ENCODE measurements at places on chromosomes 7 and 10. TPM values are rescaled to one million over a fixed set of nuclear protein-coding genes. Genes with fewer than 3 reads are reported as not detected.

DNA sequence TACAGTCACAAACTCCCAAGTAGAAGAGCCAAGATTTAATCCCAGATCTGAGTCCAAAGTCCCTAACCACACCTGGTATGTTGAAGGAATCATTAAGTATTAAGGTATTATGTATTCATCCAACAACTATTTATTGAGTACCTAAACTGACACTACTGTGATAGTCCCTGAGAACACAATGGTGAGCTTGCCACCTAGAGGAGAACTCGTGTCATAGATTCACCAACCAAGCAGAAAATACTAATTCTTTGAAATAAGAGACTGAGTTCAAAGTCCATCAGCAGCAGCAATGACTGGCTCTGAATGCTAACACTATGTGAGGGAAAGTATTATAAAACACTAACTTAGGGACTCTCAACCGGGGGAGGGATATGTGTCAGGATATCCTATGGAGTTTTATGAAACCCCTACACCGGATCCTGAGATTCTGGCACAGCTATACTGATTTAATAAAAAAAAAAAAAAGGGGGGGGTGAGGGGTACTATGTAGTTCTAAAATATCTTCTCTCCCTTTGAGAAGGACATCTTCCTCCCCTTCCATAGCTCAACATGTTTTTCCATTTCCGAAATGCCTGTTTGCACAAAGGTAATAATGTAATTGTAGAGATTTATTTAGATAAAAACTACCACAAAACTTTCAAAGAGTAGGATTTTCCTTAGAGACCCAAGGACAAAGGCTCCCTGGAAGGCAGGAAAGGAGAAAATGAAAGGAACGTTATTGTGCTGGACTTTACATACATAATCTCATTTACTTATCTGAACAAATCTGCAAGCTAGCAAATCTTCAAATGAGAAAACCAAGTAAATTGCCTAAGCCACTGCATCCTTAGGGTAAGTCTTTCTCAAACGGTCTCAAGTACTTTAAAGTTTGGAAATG lies 1.6 kb downstream of the NCOA4 start:
- DNase-seq, result peak; percentile 84

DNA sequence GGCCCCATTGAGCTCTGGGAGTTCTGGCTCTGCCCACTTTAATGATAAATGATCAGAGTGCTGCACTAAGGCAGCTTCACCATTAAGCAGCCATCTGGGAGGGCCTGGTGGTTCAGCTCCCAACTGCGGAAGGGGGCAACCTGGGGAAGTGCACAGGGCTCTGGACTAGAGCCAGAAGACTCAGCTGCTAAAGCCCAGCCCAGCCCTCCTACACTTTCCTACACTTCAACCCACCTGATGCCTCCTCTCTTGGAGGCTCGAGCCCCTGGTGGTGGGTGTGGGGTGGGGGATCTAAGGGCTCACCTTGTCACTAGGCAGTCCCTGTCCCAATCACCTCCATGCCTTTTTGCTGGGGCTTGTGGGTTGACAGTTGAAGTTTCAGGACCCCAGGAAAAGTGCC lies 60.6 kb upstream of the ANTXRL start:
- DNase-seq, result no peak

GRCh38 chr10:45034301-45034700 lies 33.6 kb downstream of the ZNF22 start:
- DNase-seq, result no peak

DNA sequence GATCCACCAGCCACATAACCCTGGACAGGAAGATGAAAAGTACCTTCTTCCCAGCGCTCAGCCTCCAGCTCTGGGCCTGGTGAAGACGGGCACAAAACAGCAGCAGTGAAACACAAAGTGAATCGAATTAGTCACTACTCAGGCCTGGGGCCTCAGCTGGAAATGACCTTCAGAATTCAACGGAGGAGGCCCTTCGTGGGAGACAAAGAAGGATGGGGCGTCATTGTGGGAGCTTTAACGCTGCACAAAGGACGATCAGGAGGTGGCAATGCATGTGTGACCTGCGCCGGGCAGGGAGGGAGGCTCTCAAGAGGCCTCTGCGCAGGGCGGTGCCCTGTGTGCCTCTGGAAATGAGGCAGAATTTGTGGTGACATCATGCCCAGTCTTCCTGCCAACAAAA lies 161.9 kb downstream of the DNAJB6 start:
- no peak for DNase-seq

- DNase-seq, result no peak
These were observed 35.3 kb upstream of the AGK start for GRCh38 chr7:141515941-141516340.

DNA sequence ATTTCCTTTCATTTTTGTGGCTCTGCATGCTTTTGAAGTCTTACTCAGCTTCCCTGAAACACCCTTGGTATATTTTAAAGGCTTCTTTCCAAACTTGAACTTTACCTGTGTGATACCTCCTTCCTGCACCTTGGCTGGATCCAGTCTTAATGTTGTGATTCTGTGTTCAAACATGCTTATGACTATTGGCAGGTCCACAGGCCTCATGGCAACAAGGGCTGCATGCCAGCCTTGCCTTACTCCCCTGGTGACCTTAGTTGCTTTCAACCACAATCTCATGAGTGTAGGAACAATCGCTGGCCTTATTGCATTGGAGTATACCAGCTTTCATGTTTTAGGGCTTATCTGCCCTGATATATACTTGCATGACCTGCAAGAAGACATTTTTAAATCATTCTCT lies 238.7 kb downstream of the KIF20B start:
- DNase-seq, result no peak

DNA sequence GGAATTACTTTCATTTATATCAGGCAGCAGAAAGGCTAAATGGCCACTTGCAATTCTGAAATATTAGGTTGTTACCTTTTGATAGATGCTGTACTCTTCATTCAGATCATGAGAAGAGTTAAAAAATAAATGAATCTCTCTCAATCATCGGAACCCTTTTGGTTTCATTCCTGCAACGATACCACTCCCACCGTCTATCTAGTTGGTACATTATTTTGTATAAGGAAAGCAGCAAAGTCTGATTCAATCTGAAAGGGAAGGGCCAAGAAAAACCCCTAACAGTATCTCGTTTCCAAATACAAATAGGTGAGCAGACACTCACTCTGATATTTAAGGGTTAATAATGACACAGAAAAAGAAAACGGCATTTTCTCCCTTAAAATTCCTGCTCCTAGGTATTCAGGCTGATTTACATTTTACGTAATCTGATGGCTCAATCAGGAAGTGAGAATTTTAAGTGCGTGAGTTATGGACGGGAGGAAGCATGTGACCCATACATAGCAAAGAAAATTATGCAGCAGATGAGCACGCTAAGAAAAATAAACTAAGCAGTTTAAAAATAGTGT lies 209.4 kb upstream of the KLF14 start:
- DNase-seq, result peak; percentile 80

DNA sequence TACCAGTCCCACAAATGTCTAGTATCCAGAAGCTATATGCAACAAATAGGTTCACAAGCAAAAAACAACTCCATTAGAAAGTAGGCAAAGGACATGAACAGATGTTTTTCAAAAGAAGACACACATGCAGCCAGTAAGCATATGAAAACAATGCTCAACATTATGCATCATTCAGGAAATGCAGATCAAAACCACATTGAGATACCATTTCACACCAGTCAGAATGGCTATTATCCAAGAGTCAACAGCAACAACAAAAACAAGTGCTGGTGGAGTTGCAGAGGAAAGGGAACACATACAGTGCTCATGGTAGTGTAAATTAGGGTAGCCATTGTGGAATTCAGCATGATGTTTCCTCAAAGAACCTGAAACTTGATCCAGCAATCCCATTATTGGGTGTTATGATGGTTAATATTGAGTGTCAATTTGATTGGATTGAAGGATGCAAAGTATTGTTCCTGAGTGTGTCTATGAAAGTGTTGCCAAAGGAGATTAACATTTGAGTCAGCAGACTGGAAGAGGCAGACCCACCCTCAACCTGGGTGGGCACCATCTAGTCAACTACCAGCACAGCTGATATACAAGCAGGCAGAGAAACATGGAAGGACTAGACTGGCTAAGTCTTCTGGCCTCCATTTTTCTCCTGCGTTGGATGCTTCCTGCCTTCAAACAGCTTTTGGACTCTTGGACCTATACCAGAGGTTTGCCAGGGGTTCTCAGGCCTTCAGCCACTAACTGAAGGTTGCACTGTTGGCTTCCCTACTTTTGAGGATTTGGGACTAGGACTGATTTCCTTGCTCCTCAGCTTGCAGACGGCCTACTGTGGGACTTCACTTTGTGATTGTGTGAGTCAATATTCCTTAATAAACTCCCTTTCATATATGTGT lies 218.4 kb upstream of the SEMA3D start:
- no peak for DNase-seq

GRCh38 chr10:120557311-120557710 lies 100.3 kb downstream of the PLPP4 start:
- DNase-seq, result no peak

DNA sequence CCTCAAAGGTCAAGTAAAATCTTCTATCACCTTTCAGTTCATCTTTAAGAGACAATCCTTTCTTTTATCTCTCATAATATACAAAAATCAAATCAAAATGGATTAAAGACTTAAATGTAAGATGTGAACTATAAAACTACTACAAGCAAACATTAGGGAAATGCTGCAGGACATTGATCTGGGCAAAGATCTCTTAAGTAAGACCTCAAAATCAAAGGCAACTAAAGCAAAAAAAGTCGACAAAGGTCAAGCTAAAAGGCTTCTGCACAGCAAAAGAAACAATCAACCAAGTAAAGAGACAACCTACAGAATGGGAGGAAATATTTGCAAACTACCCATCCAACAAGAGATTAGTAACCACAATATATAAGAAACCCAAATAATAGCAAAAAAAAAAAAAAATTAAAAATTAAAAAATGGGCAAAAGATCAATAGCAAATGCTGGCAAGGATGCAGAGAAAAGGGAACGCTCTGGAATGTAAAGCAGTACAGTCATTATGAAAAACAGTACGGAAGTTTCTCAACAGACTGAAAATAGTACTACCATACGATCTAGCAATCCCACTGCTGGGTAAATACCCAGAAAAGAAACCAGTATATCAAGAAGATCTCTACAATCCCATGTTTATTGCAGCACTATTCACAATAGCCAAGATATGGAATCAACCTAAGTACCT lies 41.7 kb downstream of the TNPO3 start:
- DNase-seq, result no peak

GRCh38 chr7:113891828-113892227 lies 27.0 kb downstream of the PPP1R3A start:
- DNase-seq, result no peak

DNA sequence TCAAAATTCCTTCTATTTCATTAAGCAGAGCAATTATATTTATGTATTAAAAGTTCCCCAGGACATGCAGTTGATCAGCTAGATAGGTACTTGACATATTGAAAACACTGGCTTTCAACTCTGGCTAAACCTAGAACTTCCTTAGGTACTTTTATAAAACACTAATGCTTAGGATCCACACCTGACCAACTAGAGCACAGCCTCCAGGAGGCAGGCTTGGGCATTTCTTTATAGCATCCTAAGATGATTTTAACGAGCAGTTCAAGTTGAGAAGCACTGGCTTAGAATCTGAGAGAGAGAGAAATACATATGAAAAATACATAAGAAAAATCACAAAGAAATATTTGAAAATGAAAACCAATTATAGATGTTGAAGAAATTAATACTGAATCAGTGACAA lies 20.8 kb downstream of the SLC26A5 start:
- DNase-seq, result peak; percentile 16

GRCh38 chr10:80163741-80164341 lies 31.3 kb downstream of the PLAC9 start:
- DNase-seq, result no peak

DNA sequence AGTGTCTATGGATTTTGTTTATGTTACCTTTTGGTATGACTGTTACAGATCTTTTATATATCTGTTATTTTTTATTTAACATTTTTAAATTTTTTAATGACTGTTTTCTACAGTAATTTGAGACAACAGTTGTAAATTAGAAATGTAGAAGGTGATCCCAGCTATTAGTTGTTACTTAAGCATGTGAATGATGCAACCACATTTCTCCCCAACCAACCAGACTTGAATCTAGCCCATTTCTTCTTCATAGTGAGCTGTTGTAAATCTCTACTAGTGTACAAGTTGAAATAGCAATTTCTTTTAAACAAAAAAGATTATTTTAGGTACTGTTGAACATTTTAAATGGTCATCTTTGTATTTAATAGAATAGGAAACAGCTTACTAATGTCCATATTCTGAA lies 18.0 kb downstream of the TMEM106B start:
- no peak for DNase-seq

Gene SFTPD
- total RNA-seq, result not detected

Gene HMX2
- not detected for total RNA-seq

Gene STK31
- total RNA-seq, result 0.20 TPM

Gene PDZD7
- total RNA-seq, result 7.4 TPM

Gene THNSL1
- total RNA-seq, result 1.5 TPM

Gene NPC1L1
- 0.13 TPM for total RNA-seq

Gene PAX4
- total RNA-seq, result 1.0 TPM

Gene CHST3
- 14.1 TPM for total RNA-seq

Gene FRAT1
- 3.7 TPM for total RNA-seq

Gene PTN
- not detected for total RNA-seq

Gene RBP3
- 0.20 TPM for total RNA-seq

Gene ANXA8L1
- total RNA-seq, result not detected

Gene EGFR
- 28.1 TPM for total RNA-seq

Gene SYT15B
- total RNA-seq, result not detected

Gene EPO
- total RNA-seq, result not detected

Gene ZCCHC24
- not detected for total RNA-seq

All from HT-29 (cell line).